Ecto neural progenitor cell (in vitro differentiated cells): ENCODE measurements at places on chromosomes 13 and 19.

GRCh38 chr19:53808710-53809125 is 15.4 kb downstream of the NLRP12 start:
- no peak for DNase-seq

- peak; percentile 88 for DNase-seq
Measured at GRCh38 chr19:3576696-3577443, 4.1 kb downstream of the HMG20B start.

GRCh38 chr19:29277102-29277501 is 64.2 kb upstream of the UQCRFS1 start:
- peak; percentile 58 for DNase-seq

GRCh38 chr19:54352041-54352440 is 12.7 kb downstream of the LAIR1 start:
- DNase-seq = no peak

GRCh38 chr13:100859861-100860260 is 185.3 kb upstream of the TMTC4 start:
- DNase-seq = no peak

- DNase-seq = peak; percentile 51
Measured at GRCh38 chr13:110993788-110994187, 78.9 kb upstream of the ANKRD10 start.

GRCh38 chr13:23350009-23350408 is 83.5 kb downstream of the SACS start:
- no peak for DNase-seq

DNA sequence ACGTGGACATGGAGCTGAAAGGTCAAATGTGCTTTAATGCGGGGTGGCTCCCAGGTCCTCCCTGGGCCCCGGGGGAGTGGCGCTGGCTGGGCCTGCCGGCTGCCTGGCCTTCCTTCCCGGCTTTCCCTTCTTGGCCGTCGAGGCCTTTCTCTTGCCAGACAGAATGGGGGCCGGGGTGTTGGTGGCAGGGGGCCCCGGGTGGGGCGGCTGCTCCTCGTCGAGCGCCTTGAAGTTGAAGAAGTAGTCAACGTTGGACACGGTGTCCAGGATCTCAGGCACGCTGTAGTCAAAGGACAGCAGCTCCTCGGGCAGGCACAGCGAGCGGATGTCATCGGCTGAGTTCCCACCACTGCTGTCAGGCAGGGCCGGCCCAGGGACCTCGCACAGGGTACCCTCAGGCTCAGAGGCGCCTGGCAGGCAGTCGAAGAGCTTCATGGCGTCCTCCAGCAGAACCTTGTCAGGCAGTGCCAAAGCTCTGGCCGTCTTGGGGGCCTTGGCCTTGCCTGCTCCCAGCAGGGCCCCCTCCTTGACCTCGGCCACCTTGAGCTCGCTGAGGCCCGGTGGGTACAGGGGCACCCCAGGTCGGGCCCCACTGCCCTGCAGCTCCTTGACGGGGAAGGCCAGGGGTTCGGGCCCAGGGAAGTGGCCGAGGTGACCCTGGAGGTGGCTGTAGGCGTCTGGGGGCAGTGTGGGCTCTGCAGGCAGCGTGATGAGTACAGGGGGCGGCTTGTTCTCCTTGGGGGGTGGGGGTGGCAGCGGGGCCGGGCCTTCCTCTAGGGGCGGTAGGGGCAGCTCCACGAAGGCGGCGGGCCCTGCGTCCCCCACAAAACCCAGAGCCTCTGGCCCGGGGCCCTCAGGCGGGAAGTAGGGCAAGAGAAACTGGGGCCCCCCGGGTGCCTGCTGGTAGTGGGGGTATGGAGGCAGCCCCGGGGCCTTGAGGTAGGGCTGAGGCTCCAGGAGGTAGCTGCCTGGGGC is 1.3 kb downstream of the PRR22 start:
- no peak for DNase-seq

DNA sequence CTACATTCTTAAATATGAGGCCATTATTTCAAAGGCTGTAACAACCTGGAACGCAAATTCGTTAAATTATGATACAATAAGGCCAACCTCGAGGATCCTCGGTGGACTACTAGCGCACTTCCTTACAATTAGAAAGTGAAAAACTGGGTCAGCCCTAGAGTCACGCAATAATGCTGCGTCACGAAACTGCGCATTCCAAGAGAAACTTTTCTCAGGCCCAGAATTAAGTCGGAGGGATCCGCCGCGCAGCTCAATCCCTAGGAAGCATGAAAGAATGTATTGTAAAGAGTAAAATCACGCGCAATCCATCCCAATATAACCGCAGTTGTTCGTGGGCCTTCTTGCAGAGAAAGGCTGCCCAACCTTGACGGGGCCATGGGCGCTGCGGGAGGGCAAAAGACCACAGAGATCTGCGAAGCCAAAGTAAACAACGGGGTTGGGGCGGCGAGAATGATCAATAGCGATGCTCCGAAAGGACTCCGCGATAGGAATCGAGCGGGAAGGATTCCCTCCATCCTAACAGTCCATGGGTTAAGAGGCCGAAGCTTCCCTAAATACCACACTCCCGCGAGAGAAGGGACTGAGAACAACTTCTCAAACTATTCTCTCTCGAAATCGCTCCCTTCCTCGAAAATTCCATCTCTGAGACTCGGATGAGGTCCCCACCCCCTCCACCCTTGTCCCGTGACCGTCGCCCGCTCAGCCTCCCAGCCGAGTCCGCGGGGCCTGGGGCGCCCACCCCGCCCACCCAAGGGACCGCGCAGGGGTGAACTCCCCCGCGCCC is 564 bp downstream of the SPART start:
- DNase-seq = peak; percentile 74

DNA sequence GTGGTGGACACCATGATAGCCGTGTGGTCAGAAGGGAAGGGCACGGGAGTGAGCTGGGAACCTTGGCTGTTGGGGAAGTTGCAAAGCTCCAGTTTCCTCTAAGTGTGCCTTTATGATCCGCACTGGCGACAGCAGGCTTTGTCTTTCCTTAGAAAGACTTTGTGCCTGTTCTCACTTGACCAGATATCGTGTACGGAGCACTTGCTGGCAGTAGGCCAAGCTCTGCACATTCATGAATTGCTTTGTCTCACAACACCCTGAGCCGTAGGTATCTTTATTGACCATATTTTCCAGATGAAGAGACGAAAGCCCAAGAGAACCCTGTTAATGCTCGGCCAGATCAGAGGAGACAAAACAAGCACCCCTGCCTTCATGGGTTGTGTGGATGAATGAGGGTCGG is 15.1 kb downstream of the CUL4A start:
- DNase-seq = no peak

GRCh38 chr19:54156490-54156889 is 3.0 kb downstream of the LENG1 start:
- no peak for DNase-seq

DNA sequence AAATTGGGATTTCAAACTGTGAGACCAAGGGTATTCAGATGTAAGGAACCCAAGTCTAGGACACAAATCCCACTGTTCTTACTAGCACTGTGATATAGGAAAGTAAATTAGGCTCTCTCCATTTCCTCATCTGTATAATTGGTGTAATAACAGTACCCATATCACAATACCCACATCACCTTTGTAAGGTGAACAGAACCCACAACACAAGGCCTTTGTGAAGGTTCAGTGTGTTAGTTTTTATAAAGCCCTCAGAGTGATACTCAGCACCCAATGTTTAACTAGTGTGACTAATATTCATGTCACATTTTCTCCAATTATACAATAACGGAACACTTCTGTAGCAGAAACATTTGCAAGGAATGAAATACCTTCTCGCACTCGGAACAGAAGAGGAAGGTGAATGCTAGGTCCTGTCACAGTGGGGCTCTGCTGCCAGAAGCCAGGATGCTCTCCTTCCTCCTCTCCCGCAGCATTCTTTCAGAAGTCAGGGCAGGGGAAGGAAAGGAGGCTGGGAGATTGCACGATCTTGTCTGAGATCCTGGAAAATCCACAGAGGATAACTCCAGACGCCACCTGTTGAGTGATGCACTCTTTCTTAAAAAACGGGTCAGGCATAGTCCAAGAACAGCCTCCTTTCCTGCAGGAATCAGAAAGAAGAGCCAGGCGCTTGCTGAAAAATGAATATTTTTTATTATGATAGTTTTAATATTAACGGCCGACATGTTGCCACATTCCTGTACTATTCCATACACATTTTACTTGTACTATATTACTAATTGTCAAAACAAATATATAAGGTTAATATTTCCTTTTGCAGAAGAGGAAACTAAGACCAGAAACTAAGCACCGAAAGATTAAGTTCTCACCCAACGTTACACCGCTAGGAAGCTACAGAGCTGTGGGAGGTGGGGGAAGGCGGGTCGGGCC is 762 bp downstream of the ZNF45 start:
- no peak for DNase-seq

DNA sequence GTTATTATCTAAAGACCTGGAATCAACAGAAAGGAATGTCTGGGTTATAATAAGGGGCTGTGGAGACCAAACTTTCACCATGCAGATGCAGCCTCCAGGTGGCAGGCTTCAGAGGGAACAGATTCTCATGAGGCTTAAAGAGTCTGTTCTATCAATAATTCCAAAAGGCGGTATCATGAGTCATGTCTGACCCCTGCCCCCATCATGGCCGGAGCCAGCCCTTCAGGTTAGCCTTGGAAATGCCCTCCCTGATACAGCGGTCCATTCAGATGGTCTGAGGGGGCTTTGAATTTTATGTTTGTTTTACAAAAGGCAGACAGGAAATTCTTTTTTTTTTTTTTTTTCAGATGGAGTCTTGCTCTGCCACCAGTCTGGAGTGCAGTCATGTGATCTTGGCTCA is 21.7 kb upstream of the LAMP1 start:
- DNase-seq = peak; percentile 58

GRCh38 chr13:50521831-50522149 is 321.7 kb downstream of the DLEU7 start:
- DNase-seq = no peak

DNA sequence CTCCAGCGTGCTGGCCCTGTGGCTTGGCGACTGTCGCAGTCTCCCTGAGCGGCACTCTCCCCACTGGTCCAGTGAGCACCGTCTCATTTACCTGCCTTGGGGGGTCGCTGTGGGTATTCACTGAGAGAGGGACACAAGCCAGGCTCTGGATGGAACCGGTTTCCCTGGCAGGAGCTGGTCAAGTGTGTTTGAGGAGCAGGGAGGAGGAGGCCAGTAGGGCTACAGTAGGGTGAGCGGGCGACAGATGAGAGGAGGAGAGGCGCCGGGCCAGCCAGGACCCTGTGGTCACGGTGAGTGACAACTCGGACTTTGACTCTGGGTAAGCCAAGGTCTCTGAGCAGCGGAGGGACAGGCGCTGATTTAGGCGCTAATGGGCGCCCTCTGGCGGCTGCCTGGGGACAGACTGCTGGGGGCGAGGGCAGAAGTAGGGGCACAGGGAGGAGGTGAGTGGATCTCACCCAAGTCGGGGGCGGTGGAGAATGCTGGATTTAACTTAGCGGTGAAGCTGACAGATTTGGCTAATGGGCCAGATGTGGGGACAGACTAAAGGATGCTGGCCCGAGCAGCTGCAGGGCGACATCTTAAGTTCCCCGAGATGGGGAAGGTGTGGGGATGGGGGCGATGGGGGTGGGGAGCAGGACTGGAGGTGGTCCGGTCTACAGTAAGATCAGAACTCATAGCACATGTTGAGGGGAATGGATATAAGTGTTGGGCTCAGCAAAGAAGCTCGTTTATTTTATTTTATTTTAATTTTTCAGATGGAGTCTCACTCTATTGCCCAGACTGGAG is 4.7 kb upstream of the PRMT1 start:
- peak; percentile 91 for DNase-seq

DNA sequence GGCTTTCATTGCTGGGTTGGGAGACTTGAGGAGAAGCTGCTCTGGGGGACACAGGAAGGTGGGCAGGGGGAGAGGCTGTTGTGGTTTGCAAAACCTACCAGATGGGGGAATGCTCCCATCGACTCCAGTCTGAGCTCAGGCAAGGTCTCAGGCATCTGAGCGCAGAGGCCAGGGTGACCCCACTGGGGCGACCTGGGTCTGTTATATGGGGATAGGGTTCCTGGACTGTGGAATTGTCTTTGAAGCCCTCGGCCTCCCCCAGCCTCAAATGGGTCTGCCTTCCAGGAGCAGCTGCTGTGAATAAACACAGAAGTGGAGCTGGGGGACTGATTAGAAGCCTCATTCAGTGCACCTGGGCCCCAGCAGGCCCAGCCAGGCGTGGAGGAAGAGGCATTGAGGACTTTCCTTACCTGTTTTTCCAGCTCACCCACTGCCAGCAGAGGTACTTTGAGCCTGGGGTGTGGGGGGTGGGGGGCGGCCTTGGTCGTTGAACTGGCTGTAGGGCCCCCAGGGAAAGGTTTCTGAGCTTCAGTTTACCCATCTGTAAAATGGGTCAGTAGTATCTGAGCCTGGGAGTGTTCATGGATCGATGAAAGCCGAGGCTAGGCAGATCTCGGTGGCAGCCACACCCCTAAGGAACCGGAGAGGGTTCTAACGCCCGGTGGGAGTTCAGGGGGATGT is 1.4 kb downstream of the CERS4 start:
- DNase-seq = no peak

- DNase-seq = no peak
Measured at GRCh38 chr13:26228096-26228495, 6.0 kb upstream of the RNF6 start.

DNA sequence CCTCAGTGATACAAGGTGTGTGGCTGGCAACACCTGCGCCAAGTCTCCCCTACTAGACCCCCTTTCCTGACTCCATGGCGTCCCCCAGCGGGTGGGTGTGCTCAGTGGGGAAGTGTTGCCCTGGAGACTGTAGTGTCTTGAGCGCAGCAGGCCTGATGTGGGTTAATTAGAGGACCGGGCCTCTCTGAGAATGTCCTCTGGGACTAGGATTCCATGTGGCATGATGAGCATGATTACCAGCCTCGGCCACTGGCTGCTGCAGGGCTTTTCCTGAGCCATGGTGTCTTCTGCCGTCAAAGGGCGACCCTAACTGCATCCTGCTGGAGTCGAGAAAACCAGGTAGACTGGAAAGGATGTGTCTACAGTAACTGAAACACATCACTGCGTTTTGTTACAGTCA is 28.1 kb downstream of the MICOS13 start:
- no peak for DNase-seq

- no peak for DNase-seq
Measured at GRCh38 chr13:44158881-44159632, 214.6 kb upstream of the SERP2 start.

- no peak for DNase-seq
Measured at GRCh38 chr13:111458739-111459138, 138.3 kb downstream of the TEX29 start.

- DNase-seq = no peak
Measured at GRCh38 chr13:39956036-39956435, 300.6 kb downstream of the COG6 start.

DNA sequence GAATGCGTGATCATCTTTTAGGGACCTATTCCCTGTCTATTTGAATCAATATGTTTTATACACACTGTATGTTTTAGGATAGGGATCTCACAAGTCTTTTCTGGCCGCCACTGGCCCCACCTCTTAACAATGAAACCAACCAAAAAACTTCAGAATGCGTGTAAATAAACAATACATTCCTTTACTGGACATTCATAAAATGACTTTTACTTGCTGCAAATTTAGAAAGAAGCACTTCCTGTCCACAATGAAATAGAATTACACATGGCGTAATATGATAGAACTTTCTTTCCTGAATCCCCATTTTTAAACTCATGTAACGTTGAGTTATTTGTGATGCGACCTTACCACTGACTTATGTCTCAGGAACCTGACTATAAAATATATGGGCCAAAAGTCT is 233.6 kb downstream of the SLITRK6 start:
- DNase-seq = no peak
